CD4-positive, alpha-beta T cell (primary cell): ENCODE measurements at places on chromosomes 3 and 15. TPM values are rescaled to one million over a fixed set of nuclear protein-coding genes. Genes with fewer than 3 reads are reported as not detected.

The MUC20 gene
- 3.9 TPM for total RNA-seq

DNA sequence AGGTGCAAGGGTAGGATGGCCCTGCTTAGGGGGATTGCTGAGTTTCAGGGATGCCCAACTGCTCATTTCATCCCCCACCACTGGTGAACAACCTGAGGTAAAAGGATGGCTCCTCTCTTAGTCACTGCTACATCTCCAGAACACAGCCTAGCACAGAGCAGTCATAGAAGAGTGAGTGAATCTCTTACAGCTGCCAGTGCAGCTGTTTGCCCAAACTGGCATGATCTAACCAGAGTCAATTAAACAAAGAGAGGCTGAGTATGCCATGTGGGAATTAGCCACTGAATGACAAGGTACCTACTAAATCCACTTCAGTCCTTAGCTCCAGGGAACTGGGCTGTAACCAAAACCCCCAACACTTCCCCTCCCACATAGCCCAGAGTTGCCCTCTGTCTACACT, 6.8 kb upstream of the NCKIPSD start:
- no peak for DNase-seq
- no peak overlapping the region for H3K27ac ChIP-seq
- H3K36me3 ChIP-seq = peaks cover 82% of the 10 kb centered on the region
- no peaks in the 10 kb centered on the region for H3K27me3 ChIP-seq
- no peak overlapping the region for H3K4me3 ChIP-seq
- H3K4me1 ChIP-seq = peaks cover 6% of the 10 kb centered on the region

DNA sequence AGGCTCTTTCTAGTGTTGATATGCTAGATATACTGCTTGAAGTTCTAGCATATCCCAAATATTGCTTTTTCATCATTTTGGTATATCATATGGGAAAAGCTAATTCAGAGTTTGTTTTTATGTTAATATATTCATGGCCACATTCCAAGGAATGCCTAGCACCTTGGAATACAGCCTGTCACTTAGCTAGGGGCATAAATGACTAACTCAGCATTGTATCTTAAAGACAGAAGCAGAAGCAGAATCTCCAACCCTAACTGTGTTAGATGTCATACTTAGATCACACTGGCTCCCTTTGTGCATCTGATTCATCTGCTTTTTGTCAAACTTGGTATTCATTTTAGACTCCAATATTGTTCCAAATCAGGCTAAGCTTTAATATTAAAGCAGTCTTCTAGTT, 130.8 kb upstream of the TSPAN3 start:
- DNase-seq = no peak
- H3K27me3 ChIP-seq = no peaks in the 10 kb centered on the region
- H3K27ac ChIP-seq = no peak overlapping the region
- no peaks in the 10 kb centered on the region for H3K4me1 ChIP-seq

The C3orf18 gene
- 3.9 TPM for total RNA-seq

DNA sequence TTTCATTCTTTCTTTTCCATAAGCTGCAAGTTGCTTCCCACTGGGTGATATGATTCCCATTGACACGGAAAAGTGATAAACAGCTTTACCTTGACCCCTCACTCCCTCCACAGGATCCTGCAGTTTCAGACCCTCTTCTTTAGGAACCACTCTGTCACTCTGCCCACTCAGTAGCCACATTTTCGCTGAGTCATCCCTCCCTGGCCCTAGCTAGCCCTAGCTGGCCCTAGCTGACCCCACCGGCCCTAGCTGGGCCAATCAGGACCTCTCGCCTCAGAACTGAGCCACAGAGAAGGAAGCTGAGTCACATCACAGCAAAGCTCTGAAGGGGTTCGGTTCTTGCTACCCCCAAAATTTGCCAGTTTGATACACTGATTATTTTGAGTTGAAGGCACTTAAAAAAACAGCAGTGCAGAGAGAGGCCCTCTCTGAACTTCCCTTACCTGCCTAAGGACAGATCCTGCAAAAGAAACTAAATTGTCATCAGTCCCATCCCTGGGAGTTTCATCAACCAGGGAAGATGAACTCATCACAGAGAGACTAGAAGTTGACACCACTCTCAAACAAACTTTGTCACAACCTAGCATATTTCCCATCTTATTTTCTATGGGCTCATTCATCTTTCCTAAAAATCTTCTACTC, 233.5 kb upstream of the PROK2 start:
- H3K27me3 ChIP-seq = no peaks in the 10 kb centered on the region
- no peaks in the 10 kb centered on the region for H3K36me3 ChIP-seq
- no peak for DNase-seq
- H3K27ac ChIP-seq = no peak overlapping the region
- H3K4me1 ChIP-seq = no peaks in the 10 kb centered on the region

The ZNF660 gene
- total RNA-seq = 0.05 TPM

GRCh38 chr3:174397848-174398247, 461.3 kb upstream of the NAALADL2 start:
- H3K36me3 ChIP-seq = no peaks in the 10 kb centered on the region
- no peaks in the 10 kb centered on the region for H3K4me1 ChIP-seq
- H3K27me3 ChIP-seq = no peaks in the 10 kb centered on the region
- H3K4me3 ChIP-seq = no peak overlapping the region
- no peak overlapping the region for H3K27ac ChIP-seq

The SCN11A gene
- total RNA-seq = not detected

GRCh38 chr3:56725175-56725574, 42.1 kb upstream of the TASOR start:
- DNase-seq = peak; percentile 48
- peak overlapping the region; percentile 57 for H3K27ac ChIP-seq
- H3K36me3 ChIP-seq = peaks cover 70% of the 10 kb centered on the region
- H3K4me1 ChIP-seq = peaks cover 29% of the 10 kb centered on the region
- no peak overlapping the region for H3K4me3 ChIP-seq
- H3K27me3 ChIP-seq = no peaks in the 10 kb centered on the region
